ENCODE measurements at places on chromosomes 1 and 21.

DNA sequence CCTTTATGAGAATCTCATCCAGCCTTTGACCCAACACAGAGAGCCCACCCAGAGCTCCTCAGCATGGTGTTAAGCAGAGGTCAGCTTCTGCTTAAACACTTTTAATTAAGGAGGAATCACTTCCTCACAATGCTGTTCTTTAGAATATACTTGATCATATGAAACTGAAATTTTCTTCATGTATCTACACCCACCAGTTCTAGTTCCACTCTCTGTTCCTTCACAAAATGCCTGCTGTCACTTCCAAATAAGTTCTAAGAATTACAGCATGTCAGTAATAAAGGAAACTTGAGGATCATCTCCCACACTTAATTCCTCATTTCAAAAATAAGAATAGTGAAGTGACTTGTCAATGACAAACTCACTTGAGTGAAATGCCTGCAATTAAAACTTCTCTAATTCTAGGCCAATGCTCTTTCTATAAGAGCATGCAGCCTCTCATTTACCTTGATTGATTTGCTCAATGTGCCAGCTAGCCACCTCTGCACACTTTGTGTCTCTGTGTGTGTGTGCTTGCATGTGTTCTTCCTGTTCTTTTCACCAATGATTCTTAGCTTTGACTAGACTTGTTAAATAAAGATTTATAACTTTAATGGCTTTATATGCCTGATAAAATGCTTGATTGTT is 356.3 kb downstream of the PLPP3 start:
- no peaks in the 10 kb centered on the region for H3K27me3 ChIP-seq
- H3K36me3 ChIP-seq, result no peaks in the 10 kb centered on the region
- H3K27ac ChIP-seq, result no peak overlapping the region
- no peak overlapping the region for H3K4me3 ChIP-seq
- DNase-seq, result no peak
- no peaks in the 10 kb centered on the region for H3K4me1 ChIP-seq

- no peaks in the 10 kb centered on the region for H3K27me3 ChIP-seq
- no peak overlapping the region for H3K4me3 ChIP-seq
- no peak overlapping the region for H3K27ac ChIP-seq
- DNase-seq, result no peak
Observed at GRCh38 chr1:53129891-53130597, 12.4 kb downstream of the SLC1A7 start.

- no peaks in the 10 kb centered on the region for H3K27me3 ChIP-seq
- no peak overlapping the region for H3K4me3 ChIP-seq
- H3K4me1 ChIP-seq, result peaks cover 42% of the 10 kb centered on the region
- DNase-seq, result no peak
Observed at GRCh38 chr1:89724369-89725010, 91.6 kb downstream of the LRRC8C start.

- peak overlapping the region; percentile 41 for H3K4me3 ChIP-seq
- DNase-seq, result no peak
- peaks cover 53% of the 10 kb centered on the region for H3K36me3 ChIP-seq
- H3K27me3 ChIP-seq, result no peaks in the 10 kb centered on the region
Observed at GRCh38 chr1:3467096-3468036, 12.9 kb downstream of the ARHGEF16 start.

DNA sequence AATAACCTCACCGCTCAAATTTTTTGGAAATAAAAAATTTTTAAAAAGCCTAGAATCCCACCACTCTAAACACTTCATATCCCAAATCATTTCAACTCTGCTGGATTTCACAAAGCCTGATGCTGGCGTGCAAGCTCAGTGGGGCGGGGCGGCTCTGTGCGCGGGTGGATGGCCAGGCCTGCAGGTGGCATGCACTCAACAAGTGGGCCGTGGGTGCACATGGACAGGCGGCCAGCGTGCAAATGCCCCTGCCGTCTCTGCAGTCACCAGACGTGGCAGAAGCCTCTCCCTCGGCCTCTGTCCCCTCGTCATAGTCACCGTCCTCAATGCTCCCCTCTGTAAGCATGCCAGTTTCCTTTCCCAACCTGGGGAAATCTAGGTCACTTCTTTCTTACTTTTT is 6.6 kb upstream of the PDE9A start:
- no peaks in the 10 kb centered on the region for H3K36me3 ChIP-seq
- no peak for DNase-seq
- H3K4me1 ChIP-seq, result peaks cover 41% of the 10 kb centered on the region
- peak overlapping the region; percentile 82 for H3K27ac ChIP-seq

DNA sequence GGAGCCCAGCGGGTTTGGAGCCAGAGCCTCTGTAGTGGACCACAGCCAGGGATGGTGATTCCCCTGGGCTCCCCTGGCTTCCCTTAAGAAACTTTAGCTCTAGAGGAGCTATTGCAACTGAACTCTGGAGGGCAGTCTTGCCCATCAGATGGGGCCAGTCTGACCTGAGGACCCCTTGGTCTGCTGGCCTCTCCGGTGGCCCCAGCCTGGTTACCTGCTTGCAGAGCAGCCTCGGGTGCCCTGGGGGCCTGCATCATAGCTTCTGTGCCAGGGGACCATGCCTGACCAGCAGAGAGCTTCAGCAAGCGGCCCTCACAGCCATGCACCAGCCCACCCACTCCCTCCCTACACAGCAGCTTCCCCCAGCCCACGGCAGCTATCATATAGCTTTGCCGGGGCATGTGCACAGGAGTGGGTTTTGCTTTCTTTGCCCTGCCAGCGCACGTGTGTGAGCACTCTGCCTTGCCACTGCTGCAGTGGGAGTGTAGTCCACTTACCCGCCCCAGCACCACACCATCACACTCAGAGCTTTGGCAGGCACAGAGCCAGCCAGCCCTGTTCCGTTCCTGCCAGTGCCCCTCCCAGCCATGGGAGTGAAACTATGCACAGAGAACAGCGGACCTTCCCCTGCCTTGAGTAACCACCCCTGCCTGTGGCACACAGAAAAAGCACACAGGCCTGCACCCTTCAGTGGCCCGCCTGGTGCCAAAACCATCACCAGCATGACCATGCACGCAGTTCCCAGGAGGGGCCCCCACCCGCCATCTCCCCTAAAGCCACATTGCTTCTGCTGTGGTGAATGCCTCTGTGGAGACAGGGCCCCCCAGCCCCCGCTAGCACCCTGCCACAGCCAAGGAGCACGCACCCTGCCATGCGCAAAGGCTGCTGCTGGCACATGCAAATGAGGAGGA is 442.9 kb upstream of the NEGR1 start:
- H3K27ac ChIP-seq, result no peak overlapping the region
- H3K27me3 ChIP-seq, result no peaks in the 10 kb centered on the region
- no peak for DNase-seq
- no peak overlapping the region for H3K4me3 ChIP-seq

DNA sequence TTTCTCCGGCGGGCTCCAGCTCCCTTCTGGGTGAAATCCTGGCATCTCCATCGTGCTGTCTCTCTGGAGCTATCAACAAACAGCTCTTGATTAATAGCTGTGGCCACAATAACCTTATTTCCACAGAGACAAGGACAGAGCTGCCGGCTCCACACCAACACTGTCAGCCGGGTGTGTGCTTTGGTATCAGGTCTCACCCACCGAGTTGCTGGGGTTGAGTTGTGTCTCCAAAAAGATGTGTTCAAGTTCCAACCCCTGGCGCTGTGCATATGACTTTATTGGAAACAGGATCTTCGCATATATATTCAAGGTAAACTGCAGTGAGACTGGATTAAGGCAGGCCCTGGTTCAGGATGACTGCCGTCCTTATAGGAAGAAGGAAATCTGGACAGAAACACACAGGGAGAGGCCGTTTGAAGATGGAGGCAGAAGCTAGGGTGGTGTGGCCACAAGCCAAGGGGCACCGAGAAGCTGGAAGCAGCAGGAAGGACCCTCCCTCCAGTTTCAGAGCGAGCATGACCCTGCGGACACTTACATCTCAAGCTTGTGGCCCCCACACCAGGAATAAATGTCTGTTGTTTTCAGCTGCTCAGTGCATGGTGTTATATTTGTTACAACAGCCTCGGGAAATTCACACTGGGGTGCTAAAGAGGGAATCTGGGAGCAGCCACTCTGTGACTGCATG is 88.4 kb upstream of the TMPRSS2 start:
- H3K4me1 ChIP-seq, result peaks cover 1% of the 10 kb centered on the region
- H3K36me3 ChIP-seq, result no peaks in the 10 kb centered on the region
- no peak for DNase-seq
- H3K27ac ChIP-seq, result no peak overlapping the region
- H3K27me3 ChIP-seq, result no peaks in the 10 kb centered on the region
- no peak overlapping the region for H3K4me3 ChIP-seq

DNA sequence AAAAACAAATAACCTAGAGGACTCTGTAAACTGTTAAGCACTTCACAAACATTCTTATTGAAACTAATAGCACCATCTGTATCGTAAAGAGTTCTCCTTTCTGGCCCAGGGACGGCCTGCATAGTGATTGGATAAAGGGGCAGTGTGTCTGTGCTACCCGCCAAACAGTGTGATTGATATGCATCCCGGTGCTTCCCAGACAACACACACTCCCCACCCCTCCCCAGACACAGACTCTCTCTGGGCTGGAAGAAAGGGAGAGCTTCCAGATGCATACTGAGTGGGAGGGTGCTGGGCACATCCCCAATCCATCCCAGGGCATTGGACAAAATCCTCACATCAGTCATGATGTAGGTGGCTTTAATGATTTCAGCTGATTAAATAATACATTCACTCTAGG is 3.7 kb downstream of the HSD11B1 start:
- DNase-seq, result no peak
- no peak overlapping the region for H3K4me3 ChIP-seq
- H3K27me3 ChIP-seq, result no peaks in the 10 kb centered on the region
- no peak overlapping the region for H3K27ac ChIP-seq

DNA sequence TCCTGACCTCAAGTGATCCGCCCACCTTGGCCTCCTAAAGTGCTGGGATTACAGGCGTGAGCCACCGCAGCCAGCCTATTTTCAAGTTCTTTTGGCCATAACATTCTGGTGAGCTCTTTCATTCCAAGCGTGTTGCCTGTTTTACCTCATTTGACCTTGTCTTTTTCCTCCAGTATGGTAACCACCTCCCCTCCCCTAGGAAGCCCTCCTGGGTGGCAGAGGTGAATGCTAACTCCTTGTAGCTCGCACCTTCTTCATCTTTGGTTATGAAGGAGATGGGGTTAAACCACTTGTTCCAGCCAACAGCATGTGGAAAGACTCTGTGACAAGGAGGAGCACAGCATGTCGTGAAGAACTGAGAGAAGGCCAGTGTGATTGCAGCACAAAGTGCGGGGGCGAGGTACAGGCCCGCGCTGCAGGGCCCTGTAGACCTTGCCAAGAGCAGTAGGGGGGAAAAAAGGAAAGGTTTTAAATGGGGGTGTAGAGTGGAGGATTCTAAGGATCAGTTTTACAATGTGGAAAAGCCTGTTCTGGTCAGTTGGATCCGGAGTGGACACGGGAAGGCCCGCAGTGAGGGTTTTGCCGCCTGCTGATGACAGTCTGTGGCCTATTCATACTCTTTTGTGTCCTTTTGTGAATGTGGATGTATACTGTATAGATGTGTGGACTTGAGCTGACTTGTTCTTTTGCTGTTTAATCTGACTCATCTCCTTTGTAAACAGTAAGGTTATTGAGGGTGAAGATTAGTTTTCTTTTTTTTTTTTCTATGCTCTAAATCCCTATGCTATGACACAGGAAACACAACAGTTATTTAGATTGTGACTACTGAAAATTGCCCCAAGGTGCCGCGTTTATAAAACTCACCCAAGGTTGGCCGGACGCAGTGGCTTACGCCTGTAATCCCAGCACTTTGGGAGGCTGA is 7.5 kb upstream of the ZNF436 start:
- no peak overlapping the region for H3K4me3 ChIP-seq
- H3K4me1 ChIP-seq, result peaks cover 23% of the 10 kb centered on the region
- no peaks in the 10 kb centered on the region for H3K36me3 ChIP-seq
- peak; percentile 86 for DNase-seq

- H3K4me3 ChIP-seq, result no peak overlapping the region
- no peak for DNase-seq
- no peak overlapping the region for H3K27ac ChIP-seq
- no peaks in the 10 kb centered on the region for H3K36me3 ChIP-seq
Observed at GRCh38 chr1:84988588-84988987, 8.3 kb downstream of the MCOLN2 start.

GRCh38 chr21:15064576-15065391 is at the start of gene NRIP1:
Gene NRIP1 (minus strand): TSS chr21:15065000. CDS start chr21:14968192, 96,808 bp downstream.
- peaks cover 9% of the 10 kb centered on the region for H3K36me3 ChIP-seq
- H3K27ac ChIP-seq, result peak within 1 kb of the TSS; percentile 91
- no peaks in the 10 kb centered on the region for H3K27me3 ChIP-seq

- no peaks in the 10 kb centered on the region for H3K36me3 ChIP-seq
- no peak overlapping the region for H3K27ac ChIP-seq
- H3K4me3 ChIP-seq, result no peak overlapping the region
- no peaks in the 10 kb centered on the region for H3K4me1 ChIP-seq
- DNase-seq, result no peak
Observed at GRCh38 chr1:60936591-60937342, 145.6 kb upstream of the NFIA start.

DNA sequence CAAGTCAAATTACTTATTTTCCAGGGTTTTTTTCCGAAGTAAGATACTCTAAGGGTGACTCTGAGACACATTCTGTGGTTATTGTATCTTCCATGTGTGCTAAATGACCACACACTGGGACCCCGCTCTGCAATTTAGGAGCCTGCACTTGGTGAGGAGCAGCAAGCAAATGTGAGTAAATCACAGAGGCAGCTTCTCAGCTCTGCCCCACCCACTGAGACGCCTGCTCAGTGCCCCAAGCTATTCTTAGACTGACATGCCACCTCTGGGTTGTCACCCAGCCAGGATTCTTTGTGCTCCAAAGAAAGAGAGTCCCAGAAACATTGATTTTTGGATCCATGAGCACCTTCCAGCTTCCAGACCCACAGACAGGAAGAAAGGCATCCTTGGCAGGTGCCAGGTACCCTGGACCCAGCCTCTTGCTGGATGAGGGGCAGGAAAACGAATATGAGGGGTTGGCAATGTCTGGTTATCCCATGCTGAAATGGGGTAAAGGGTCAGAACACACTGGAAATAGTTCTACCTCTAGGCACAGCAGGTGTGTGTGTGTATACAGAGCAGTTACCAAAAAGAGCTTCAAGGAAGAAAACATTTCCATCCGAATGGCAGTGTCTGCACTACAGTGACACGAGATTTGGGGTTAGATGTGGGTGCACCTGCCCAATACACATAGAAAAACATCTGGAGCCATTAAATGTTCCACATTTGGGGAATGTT is 41.2 kb downstream of the TNR start:
- H3K27me3 ChIP-seq, result peaks cover 4% of the 10 kb centered on the region
- no peaks in the 10 kb centered on the region for H3K4me1 ChIP-seq
- no peak overlapping the region for H3K4me3 ChIP-seq
- H3K27ac ChIP-seq, result no peak overlapping the region
- no peaks in the 10 kb centered on the region for H3K36me3 ChIP-seq

DNA sequence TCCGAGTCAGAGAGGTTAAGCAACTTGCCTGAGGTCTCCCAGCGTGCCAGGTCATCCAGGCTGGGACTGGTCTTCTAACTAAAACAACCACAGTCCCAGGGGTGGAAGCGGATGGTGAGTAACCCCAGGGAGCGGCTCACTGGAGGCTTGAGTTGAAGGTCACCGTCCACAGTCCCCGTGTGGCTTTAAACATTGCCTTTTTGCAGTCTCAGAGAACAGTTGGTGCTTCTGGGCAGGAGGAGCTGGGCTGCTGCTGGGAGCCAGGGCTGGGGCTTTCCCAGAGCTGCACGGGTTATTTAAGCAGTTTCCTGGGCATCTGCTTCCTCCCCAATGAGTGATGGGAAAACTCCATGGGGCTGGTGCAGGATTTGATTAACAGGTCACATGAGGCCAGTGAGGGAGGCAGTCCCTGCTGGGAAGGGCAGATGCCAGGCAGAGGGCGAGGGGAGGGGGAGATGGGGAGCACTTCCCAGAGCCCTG is 12.3 kb downstream of the ARHGEF10L start:
- peaks cover 26% of the 10 kb centered on the region for H3K4me1 ChIP-seq
- no peaks in the 10 kb centered on the region for H3K27me3 ChIP-seq

- H3K27ac ChIP-seq, result no peak overlapping the region
Observed at GRCh38 chr1:195970209-195970608, 638.0 kb downstream of the KCNT2 start.

Data from SJSA1 (cell line).